ENCODE measurements at places on chromosomes 7 and 10.

GRCh38 chr7:77858278-77858677, 59.7 kb downstream of the PHTF2 start:
- no peak for DNase-seq

- DNase-seq = no peak
Observed at GRCh38 chr7:67863911-67864310, 867.3 kb downstream of the TYW1 start.

GRCh38 chr7:91330866-91331265, 66.6 kb downstream of the FZD1 start:
- DNase-seq = no peak

DNA sequence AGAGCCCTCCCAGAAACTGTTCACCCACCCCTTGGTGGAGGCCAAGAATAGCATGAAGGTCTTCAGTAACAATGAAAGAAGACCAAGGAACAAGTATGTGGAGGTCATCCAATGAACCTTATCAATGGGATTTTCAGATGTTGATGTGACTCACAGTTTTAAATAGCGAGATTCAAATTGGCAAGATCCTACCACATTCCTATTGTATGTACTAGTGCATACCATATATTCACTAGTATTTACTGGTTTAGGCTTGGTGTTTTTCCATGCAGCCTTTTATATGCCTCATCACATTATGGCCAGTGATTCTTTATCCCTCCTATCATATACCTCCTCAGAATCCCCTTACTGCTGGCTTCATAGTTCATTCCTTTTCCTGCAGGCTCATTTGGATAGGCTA, 54.4 kb downstream of the ITGB8 start:
- no peak for DNase-seq

DNA sequence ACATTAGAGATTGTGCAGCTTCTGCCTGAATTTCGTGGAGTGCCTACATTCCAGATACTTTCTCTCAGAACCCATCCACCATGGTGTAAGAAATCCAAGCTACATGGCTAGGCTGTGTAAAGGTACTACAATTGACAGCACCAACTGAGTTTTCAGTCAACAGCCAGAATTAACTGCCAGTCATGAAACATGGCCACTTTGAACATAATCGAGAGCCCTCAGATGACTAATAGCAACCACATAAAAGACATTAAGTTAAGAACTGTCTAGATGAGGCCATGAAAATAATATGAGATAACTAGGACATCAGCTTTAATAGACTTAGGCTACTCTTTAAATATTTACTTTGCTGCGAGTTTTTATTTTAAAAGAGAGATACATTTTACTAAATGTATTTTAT, 1106.8 kb upstream of the LRRTM3 start:
- DNase-seq = no peak

DNA sequence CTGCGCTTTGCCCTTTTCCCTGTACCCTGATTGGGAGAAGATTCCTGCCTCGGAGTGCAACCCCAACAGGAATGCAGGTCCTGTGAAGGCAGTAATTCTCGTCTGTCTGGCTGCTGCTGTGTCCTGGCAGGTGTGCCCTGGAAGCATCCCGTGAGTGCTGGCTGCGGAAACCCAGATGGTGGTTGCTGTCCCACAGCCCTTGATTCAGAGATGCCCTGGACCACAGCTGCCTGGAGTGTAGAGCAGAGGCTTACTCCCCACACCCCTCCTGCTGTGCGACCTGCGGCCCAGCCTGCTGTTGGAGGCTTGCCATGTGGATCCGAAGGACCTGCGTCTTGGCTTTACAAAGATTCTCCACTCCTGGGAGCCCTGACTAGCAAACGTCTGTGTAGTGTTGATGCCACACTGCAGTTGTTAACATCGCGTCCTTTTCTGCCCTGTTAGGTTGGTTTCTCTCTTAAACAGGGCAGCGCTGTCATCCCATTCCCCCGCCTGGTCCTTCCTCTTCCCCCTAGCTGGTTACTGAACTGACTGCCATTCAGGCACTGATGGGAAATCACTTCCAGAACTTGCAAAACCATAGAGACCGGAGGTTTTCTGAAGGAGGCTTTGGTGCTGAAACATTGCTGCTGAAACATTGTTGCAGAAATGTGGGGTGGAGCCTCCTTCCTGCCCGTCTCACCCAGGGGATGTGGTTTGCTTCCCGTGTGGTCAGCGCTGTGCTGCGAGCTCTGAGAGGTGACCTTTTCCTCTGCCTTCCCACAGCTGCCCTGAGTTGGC, 53.3 kb downstream of the DNAJB6 start:
- DNase-seq = no peak

- no peak for DNase-seq
Observed at GRCh38 chr7:51158211-51158610, 158.4 kb downstream of the COBL start.

DNA sequence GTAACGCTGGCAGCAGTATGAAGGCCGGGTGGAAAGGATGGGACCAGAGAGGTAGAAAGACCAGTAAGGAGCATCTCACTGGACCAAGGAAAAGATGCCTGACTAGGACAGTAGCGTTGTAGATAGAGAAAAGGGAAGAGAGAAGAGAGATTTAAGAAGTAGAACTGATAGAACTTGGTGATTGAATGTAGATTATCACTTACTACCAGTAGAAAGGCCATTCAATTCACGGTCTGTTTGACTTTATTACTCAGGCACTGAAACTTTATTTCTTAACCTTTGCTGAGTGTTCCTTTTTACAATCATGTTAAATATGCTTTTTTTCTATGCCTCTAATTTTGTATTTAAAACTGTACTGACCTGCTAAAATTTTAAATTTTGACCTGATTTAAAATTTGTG, 12.2 kb downstream of the MCU start:
- no peak for DNase-seq

DNA sequence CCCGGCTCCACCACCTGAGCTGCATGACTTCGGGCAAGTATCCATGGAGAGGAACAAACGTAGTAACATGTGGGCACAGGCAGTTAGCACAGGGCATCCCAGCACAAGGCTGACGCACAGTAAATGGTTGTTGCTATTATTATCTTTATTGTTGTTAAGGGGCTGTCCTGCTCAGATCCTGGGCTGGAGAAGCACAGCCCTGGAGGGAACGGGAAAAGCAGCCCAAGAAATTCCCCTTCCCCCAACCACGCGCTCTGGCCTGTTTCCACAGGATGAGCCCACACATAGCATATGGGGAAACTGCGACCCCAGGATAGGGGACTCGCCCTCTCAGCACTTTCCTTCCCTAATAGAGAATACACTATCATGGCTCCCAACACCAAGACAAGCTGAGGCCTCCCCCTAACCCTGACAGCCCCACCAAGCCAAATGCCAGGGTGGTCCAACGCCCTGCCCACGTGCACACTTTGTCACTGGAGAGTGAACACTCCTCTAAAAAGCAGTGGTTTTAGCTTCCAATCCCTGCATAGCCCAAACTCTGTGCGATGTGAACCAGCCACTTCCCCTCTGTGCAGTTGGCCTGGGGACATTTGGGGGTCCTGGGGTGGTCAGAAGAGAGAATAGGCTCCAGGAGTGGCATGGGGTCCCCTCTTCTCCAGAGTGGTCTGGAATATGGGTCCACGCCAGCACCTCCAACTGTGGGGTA, 11.0 kb downstream of the PSD start:
- DNase-seq = no peak

DNA sequence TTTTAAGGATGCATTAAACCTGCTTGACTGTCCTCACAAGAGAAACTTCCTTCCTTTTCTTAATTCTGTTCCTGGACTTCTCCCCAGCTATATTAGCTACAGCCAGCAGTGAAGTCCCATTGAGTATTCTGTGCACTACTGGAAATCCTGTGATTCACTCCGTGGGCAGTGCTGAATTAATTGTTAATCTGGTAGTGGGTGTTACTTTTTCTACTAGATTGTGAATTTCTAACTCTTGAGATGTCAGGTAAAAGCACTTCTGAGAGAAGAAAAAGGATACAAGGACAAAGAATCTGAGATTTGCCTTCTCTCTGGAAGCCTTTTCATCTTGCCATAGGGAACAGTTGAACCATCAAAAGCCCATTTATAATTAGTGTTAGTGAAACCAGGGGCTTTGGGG, 33.9 kb downstream of the CYCS start:
- DNase-seq = no peak

- DNase-seq = no peak
Observed at GRCh38 chr7:106190589-106191330, 78.6 kb upstream of the SYPL1 start.

Measured in NCI-H1048 (cell line).